T-cell (primary cell): ENCODE measurements at places on chromosomes 1 and 21. TPM values are rescaled to one million over a fixed set of nuclear protein-coding genes. Genes with fewer than 3 reads are reported as not detected.

- DNase-seq: no peak
- H3K4me3 ChIP-seq: no peak overlapping the region
- H3K4me1 ChIP-seq: no peaks in the 10 kb centered on the region
- no peak overlapping the region for H3K27ac ChIP-seq
- no peaks in the 10 kb centered on the region for H3K36me3 ChIP-seq
These were observed 28.6 kb upstream of the DUSP23 start for GRCh38 chr1:159752135-159752580.

Gene PRMT2
- total RNA-seq: 258 TPM

Gene GPR52
- total RNA-seq: 11.9 TPM

GRCh38 chr1:243301059-243301458 lies 45.2 kb downstream of the SDCCAG8 start:
- H3K27ac ChIP-seq: no peak overlapping the region
- H3K36me3 ChIP-seq: peaks cover 2% of the 10 kb centered on the region
- no peak overlapping the region for H3K4me3 ChIP-seq
- no peaks in the 10 kb centered on the region for H3K4me1 ChIP-seq

Gene PGLYRP3
- not detected for total RNA-seq

DNA sequence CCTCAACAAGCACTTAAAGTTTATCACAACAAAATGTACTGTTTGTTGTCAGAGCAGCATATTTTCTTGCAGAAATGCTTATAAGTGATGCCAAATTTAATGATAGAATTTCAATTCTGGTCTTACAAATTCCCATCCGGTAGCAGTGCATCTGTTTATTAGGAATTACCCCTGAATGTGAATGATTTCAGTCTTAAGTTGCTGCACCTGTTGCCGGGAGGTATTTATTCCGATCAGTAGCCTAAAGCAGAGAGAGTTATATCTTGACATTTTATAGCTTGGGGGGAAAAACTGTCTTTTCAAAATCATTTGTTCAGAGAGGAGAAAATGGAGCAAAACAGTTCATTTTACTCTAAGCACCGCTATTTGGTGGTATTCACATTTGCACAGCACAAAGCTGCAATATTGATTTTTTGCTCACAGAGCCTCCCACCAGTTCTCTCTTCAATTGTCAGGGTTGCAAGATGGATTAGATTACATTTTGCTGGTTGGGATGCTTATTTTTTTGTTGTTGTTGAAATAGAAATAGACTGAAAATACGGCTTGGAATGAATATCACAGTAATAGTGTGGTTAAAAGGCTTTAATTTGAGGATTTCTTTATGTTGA lies 98.6 kb downstream of the ADGRL2 start:
- H3K36me3 ChIP-seq: no peaks in the 10 kb centered on the region
- no peak overlapping the region for H3K4me3 ChIP-seq
- DNase-seq: no peak
- H3K4me1 ChIP-seq: no peaks in the 10 kb centered on the region

DNA sequence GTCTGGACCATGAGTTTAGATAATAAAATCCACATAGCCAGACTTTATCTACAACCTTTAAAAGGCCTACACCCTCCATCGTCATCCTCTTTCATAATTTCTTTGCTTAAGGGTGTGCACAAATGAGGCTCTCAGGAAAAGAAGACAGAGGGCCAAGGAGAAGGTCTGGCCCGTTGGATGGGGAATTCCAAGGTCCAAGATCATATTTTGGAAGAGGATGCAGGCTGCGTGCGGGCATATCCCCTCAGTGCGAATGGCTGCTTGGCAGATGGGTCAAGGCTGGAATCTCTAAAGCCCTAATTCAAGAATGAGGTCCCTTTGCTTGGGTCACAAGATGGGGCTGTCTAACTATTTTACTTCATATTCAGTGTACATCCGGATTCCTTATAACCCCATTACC lies 782.2 kb upstream of the NCAM2 start:
- H3K4me1 ChIP-seq: no peaks in the 10 kb centered on the region
- H3K27ac ChIP-seq: no peak overlapping the region
- DNase-seq: no peak
- no peaks in the 10 kb centered on the region for H3K27me3 ChIP-seq
- no peak overlapping the region for H3K4me3 ChIP-seq

DNA sequence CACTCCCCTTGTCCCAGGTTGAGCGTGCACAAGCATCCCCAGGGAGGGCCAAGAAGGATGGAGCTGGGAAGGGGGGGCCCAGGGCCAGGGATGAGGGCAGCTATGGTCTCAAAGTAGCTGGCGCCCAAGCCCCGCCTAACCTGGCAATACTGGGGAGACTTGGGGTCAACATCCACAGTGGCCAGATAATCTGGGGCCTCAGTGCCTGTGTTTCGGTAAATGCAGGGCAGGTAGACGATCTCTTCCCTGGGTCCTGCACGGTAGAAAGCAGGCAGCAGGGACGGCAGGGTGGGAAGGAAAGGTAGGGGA lies 3.2 kb downstream of the SELENBP1 start:
- no peak overlapping the region for H3K4me3 ChIP-seq
- H3K36me3 ChIP-seq: no peaks in the 10 kb centered on the region
- no peaks in the 10 kb centered on the region for H3K4me1 ChIP-seq
- peaks cover 16% of the 10 kb centered on the region for H3K27me3 ChIP-seq

DNA sequence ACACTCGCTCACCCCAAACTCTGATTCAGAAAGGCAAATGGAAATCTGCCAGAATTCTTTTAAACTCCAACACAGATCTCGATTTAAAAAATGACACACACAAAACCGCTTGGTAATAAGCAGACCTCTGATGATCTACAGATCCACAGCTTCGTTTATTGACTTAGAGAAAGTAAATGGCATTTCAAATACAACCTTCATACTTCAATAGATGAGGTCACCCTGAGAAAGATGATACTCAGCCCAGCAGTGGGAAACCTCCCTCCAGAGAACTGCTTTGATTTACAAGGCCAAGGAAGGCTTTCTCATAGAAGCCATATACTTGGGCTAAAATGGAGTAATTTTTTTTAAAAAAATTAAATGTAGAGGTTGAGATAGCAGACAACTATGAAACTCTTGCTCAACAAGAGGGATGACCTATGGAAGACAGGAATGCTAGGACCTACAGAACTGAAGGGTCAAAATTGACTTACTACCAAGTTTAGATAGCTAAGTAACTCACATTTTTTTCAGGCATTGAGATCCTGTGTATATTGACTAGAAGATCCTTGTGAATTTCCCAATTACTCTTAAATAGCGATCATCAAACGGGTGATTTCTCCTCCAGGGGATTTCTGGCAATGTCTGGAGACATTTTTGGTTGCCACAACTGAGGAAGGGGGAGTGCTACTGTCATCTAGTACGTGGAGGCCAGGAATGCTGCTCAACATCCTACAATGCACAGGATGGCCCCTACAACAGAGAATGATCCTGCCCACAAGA lies 143.9 kb downstream of the CLIC6 start:
- H3K4me3 ChIP-seq: no peak overlapping the region
- DNase-seq: no peak
- H3K27me3 ChIP-seq: no peaks in the 10 kb centered on the region
- H3K27ac ChIP-seq: no peak overlapping the region
- H3K36me3 ChIP-seq: peaks cover 25% of the 10 kb centered on the region

DNA sequence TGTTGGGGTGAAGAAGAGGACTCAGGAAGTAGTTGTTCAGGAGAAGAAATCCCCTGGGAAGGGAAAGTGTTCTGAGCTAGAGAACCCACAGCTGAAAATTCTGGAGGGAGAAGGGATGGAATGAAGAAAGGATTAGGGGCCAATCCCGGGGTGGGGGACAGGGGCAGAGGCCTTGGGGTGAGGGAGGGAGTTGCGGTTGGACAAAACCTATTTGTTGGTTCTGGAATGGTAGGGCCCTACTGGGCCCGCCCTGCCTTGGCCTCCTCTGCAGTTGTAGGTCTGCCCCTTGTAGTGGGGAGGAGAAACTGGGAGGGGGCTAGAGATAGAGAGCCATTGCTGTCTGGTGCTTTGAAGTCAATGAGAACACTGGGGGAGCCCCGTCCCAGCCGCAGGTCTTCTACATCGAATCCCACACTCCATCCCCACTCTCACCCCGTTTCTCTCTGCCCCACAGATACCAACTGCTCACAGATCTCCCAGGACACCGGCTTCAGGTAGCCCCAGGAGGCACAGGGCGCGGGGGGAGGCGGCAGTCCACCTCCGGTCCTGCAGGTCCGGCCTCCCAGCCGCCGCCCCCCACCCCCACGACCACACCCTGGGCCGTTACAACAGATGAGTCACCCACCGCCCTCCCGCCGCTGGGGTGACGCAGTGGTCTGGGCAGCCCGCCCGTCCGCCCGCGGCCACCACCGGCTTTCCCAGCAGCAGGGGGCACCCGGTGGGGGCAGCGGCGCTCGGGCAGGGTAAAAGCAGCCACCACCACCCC lies 1.1 kb downstream of the TAGLN2 start:
- peak overlapping the region; percentile 99 for H3K27ac ChIP-seq
- H3K36me3 ChIP-seq: peaks cover 25% of the 10 kb centered on the region
- peaks cover 62% of the 10 kb centered on the region for H3K4me1 ChIP-seq
